ENCODE measurements at places on chromosomes 13 and 19.

DNA sequence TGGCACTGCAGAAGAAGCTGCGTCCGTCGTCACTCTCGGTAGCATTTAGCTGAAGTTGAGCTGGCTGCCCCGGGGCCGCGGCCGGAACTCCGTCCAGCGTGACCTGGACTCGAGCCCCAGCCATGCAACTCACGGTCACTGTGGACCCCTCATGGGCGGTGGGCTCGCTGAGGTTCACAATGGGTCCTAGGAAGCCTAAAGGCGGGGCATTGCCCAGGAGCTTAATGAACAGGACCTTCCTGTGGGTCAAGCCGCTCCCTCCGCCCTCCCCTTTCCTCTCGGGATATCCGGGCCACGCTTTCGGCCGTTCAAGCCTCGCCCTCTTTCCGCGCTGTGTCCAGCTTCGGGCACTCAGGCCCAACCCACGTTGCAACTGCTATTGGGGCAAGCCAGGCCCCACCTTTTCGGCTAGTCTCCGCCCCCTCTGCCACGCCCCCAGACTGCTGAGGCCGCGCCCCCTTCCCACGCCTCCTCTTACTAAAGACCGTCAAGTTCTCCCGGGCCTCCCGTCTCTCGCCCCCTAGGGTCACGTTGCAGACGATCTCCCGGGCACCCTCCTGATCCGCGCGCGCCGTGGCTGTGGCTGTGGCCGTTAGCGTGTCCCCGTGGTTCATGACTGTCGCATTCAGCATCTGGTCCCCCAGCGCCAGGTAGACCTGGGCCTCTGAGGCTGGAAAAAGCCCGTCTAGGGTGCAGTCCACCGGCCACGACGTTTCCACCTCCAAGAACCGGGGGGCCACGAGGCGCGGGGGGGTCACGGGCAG, 1.4 kb upstream of the RAVER1 start:
- peak; percentile 97 for DNase-seq

DNA sequence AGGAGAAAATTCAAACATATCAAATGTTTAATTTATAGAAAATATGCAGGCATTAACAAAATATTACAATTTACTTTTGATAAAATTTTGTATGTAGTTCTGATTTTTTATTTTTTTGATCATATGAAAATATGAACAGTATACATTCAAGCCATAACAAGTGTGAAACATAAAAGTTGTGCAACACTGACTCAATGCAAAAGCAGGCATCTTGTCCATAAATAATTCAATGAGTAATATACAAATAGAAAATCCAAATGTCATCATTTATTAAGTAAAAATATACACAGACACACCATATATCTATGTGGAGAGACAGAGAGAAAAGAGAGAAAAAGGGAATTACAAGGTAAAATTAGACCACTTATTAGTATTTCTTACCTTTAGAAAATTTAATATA, 1183.9 kb downstream of the SLITRK1 start:
- no peak for DNase-seq

DNA sequence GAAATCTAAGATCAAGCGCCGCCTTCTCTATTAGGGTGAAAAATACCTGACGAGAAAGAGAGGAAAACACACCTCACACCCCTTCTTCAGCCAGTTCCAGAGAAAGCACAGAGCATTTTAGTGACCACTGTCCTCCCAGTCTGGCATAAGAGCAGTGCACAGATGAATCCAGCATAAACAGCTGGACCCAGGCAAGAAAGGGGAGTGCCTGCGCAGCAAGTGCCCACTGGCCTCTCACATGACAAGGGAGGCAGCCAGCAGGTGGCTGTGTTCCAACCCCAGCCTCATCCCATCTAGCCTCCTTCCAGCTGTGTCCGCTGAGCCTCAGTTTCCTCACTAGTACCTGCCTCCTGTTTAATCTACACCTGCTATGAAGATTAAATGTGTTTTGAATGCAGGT, 8.0 kb downstream of the MED26 start:
- DNase-seq = no peak

- DNase-seq = no peak
Measured at GRCh38 chr13:112828756-112829155, 138.9 kb downstream of the ATP11A start.

GRCh38 chr13:48595431-48596429, 58.0 kb upstream of the CYSLTR2 start:
- peak; percentile 92 for DNase-seq

DNA sequence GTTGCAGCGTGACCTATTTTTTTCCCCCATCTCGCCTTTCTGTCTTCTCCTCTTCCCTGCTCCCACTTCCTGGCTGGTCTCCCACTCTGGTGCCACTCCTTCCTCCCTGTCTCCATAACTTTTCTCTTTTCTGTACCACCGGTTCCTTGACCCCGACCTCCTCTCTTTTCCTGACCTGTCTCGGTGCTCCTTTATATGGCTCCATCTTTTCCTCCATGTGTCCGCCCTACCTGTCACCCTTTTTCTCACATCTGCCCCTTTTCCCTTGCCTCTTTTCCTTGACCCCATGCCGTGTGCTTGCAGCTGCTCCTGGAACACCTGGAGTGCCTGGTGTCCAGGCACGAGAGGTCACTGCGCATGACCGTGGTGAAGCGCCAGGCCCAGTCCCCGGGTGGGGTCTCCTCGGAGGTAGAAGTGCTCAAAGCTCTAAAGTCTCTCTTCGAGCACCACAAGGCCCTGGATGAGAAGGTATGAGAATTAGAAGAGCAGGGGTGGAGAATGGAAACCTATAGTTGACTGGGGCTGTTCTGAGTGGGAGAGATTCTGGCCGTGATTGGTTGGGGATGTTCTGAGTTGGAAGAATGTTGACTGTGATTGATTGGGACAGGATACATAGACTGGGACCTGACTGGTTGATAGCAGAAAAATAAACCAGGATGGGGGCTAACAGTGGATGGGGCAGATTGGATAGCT, 9.3 kb downstream of the PPFIA3 start:
- no peak for DNase-seq

- no peak for DNase-seq
Measured at GRCh38 chr13:78827471-78827870, 168.5 kb upstream of the OBI1 start.

DNA sequence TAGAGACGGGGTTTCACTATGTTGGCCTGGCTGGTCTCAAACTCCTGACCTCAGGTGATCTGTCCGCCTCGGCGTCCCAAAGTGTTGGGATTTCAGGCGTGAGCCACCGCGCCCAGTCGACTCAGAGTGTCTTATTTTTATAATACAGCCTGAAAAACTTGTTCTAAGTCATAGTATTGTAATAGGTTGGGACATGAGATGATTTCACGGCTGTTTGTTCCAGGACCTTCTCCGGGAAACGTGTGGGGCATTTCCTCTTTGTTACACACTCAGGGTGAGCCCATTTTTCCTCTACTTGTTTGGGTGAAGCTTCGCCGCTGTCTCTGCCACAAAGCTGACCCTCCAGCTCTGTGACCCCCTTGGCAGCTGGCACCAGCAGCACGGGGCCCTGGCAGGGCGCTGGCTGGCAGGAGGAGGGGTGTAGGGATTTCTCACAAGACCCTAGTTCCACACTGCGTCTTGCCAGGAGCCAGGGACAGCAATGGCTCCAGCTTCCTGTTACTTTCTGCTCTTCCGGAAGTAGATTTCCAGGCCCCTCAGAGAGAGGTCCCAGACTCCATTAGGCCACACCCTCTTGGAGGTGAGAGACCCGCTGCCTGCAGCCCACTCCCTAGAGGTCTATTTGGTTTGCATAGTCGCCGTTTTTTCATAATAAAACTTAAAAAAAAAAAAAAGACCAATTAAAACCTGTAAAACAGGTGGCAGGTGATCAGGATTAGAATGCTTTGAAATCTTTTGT, 15.6 kb downstream of the FGF21 start:
- DNase-seq = no peak

GRCh38 chr13:78193846-78194245, 275.2 kb upstream of the EDNRB start:
- DNase-seq = no peak

DNA sequence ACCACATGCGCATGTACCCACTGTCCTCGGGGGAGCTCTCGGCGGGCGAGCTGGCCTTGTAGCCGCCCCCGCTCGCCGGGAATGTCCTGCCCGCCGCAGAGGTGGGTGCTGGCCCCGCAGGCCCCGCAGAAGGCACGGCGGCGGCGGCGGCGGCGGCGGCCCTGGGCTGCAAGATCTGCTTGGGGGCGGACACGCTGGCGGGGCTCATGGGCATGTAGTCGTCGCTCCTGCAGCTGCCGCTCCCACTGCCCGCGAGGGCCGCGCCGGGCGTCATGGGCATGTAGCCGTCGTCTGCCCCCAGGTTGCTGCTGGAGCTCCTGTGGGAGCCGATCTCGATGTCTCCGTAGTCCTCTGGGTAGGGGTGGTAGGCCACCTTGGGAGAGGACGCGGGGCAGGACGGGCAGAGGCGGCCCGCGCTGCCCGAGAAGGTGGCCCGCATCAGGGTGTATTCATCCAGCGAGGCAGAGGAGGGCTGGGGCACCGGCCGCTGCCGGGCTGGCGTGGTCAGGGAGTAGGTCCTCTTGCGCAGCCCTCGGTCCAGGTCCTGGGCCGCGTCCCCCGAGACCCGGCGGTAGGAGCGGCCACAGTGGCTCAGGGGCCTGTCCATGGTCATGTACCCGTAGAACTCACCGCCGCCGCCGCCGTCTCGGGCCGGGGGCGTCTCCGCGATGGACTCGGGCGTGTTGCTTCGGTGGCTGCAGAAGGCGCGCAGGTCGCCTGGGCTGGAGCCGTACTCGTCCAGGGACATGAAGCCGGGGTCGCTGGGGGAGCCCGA, 2.4 kb downstream of the IRS2 start:
- DNase-seq = no peak

GRCh38 chr13:96700657-96701056, 293.6 kb downstream of the OXGR1 start:
- DNase-seq = peak; percentile 4

DNA sequence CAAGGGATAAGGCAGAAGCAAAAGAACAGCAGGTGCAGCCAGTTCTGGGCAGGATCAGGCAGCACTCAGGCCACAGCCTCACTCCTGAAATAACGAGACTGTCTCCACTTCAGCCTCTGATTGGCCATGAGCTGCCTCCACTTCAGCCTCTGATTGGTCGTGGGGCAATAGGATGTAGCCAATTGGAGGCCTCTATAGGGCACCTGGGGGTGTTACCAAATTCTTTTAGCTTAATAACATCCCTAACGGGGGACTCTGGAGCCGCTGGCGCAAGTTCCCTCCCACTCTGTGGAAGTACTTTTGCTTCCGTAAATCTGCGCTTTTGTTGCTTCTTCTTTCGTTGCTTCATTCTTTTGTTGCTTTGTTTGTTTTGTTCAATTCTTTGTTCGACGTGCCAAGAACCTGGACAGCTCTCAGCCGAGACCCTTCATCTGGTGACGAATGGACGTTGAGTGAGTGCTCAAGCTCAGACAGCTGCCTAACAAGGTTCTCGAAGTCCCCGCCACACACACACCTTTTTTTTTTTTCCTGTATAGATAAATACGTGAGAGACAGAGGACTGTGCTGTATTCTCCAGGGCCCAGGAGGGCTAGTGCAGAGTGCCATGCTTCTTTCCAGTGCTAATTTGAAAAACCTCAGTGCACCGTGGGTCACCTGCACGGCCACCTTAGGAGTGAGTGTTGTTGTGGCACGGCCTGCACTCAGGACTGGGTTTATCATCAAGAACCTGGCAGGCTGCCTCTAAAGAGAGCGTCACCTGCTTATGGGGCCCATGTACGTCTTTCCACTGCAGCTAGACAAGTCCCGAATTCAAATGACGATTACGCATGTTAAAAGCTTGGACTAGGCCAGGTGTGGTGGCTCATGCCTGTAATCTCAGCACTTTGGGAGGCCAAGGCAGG, 32.0 kb upstream of the TUBGCP3 start:
- DNase-seq = peak; percentile 24

DNA sequence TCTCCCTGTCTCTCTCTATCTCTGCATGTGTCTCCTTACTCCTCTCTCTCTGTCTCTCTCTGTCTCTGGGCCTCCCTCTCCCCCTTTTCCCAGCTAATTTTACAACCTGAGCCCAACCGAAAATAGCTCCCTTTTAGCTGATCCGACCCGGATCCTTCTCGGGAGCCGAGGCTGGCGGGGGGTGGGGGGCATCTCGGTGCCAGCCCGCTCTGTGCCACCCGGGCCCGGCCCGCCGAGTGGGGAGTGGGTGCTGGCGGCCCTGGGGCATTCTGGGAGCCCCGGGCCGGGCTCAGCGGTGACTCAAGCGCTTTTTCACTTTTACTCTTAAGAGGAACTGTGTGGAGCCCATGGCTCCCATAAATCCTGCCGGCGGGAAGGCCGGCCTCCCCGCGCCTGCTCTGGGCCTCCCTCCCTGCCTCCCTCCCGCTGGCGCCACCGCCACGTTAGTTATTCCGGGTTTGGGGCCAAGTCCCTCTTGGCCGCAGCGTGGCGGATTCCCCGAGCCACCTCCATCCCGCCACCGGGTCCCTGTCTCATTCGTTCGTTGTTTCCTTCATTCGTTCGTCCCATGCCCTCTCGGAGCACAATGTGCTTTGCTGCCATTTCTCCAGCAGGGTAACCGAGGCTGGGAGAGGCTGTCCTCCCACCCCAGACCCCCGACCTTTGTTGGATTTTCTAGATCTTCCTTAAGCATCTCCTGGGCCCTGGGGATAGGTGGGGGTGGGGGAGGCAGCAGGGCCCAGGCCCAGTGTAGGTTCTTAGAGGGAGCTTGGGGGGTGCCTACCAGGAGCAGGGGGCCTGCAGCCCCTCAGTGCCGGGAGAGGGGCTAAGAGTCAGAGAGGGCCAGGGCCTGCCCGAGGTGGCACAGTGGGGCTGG, 3.2 kb downstream of the NFIC start:
- DNase-seq = peak; percentile 44

- no peak for DNase-seq
Measured at GRCh38 chr13:78305171-78305570, 298.2 kb downstream of the POU4F1 start.

DNA sequence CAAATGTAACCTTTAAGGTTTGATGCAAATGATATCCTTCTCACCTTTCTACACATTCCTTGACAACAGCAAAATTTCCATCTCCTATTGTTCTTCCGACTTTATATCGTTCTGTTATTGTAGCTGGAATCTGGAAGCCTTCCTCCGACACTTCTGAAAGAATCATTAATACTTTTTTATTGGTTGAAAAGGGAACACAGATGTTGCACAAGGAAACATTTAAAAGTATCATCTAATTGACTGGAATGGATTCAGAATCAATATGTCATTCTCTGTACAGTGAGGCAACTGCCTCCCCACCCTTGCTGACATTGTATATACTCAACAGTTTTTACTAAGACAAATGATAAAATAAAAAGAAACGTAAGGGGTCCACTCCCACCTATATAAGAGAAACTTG, 295.2 kb downstream of the DCLK1 start:
- no peak for DNase-seq

GRCh38 chr19:11197291-11198174, at the start of gene KANK2:
Gene KANK2, minus strand, starts transcription at chr19:11197545. Its CDS starts 3,034 bp downstream, at chr19:11194511.
- DNase-seq = peak; percentile 75

Measured in fibroblast of pulmonary artery (primary cell).